ENCODE measurements at places on chromosomes 16 and 17. TPM values are rescaled to one million over a fixed set of nuclear protein-coding genes. Genes with fewer than 3 reads are reported as not detected.

DNA sequence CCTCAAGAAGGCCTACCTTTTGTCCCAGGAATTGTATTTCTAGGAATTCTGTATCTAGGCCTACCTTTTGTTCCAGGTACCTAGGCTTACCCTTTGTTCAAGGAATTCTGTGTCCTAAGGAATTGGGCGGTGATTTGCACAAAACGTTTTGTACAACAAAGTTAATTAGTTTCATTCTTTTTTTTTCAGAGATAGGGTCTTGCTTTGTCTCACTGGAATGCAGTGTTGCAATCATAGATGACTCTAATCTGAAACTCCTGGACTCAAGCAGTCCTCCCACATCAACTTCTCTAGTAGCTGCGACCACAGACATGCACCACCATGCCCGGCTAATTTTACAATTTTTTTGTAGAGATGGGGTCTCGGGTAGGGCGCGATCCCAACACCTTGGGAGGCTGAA lies 7.0 kb downstream of the CDR2L start:
- H3K4me3 ChIP-seq: no peak overlapping the region
- no peaks in the 10 kb centered on the region for H3K36me3 ChIP-seq
- H3K4me1 ChIP-seq: peaks cover 31% of the 10 kb centered on the region
- H3K27ac ChIP-seq: peak overlapping the region; percentile 53
- no peak for DNase-seq
- H3K27me3 ChIP-seq: no peaks in the 10 kb centered on the region

DNA sequence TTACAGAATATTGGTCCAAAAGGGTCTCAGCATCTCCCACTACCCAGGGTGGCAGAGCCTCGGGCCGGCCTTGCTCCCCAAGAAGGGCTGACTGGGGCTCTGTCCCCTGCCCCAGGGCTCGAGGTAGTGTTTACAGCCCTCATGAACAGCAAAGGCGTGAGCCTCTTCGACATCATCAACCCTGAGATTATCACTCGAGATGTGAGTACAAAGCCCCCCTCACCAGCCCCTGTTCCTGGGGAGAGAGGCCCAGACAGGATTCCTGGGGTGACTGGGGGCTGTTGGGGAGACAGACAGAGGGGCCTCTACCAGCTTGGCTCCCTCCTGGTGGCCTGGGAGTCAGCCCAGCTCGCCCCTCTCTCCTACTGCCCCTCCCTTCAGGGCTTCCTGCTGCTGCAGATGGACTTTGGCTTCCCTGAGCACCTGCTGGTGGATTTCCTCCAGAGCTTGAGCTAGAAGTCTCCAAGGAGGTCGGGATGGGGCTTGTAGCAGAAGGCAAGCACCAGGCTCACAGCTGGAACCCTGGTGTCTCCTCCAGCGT lies 6.1 kb upstream of the NLRC5 start:
- peaks cover 20% of the 10 kb centered on the region for H3K4me1 ChIP-seq
- no peak overlapping the region for H3K27ac ChIP-seq
- no peaks in the 10 kb centered on the region for H3K27me3 ChIP-seq
- DNase-seq: peak; percentile 48
- H3K4me3 ChIP-seq: no peak overlapping the region

DNA sequence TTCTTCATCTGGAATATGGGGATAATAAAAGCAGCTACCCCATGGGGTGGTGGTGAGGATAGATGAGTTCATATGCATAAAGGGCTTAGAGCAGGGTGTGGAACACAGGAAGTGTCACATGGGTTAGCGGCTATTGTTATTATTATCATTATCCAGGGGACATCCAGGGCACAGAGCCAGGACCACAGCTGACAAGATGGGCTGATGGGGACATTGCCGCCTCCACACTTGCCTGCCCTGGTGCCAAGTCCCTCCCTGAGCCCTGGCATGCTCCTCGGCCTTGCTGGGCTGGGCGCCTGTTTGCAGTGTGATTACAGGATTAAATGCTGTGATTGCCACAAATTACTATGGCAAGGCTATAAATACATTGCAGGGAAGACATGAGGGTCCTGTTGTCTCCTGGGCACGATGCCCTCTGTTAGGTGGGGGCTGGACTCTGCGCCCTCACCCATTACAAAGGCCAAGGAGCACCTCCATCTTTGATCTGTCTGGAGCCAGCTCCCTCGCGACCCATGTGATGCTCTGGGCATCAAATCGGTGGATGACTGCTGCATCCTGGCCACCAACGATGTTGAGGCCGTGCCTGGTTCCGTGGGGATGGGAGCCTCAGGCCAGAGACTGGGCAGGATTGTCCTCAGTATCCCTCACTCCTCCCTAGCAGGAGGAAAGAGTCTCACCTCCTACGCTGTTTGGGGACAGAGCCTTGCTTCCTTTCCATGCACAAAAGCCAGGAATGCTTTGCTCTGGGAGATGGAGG lies 43.2 kb downstream of the PIMREG start:
- no peaks in the 10 kb centered on the region for H3K36me3 ChIP-seq
- DNase-seq: no peak
- H3K27me3 ChIP-seq: no peaks in the 10 kb centered on the region
- H3K4me1 ChIP-seq: peaks cover 11% of the 10 kb centered on the region
- H3K27ac ChIP-seq: no peak overlapping the region

DNA sequence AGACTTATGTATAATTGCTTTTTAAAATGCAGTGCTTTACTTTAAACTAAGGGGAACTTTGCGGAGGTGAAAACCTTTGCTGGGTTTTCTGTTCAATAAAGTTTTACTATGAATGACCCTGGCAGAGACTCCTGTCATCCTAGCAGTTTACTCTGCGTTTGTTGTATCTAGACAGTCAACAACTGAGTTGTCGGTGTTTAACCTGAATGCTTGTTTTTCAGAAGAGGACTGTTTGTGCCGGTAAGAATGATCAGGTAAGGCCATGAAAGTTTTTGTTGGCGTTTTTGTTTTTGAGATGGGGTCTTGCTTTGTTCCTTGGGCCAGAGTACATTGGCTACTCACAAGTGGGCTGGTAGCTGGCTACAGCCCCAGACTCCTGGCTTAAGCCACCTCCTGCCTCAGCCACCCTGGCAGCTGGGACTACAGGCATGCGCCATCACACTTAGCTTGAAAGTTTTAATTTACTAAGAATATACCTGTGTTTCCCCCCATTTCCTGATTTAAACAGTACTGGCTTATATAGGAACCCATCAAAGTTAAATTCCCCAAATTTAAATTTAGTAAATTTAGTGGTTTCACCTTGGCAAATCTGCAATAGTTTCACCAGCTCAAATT lies 11.9 kb downstream of the HERPUD1 start:
- peaks cover 73% of the 10 kb centered on the region for H3K36me3 ChIP-seq
- no peaks in the 10 kb centered on the region for H3K27me3 ChIP-seq
- no peak overlapping the region for H3K4me3 ChIP-seq
- no peak for DNase-seq
- H3K27ac ChIP-seq: no peak overlapping the region

TVP23A gene
- not detected for total RNA-seq
